ENCODE measurements at places on chromosomes 11 and 22. TPM values are rescaled to one million over a fixed set of nuclear protein-coding genes. Genes with fewer than 3 reads are reported as not detected.

KRTAP5-1 gene
- total RNA-seq = not detected

GPR83 gene
- not detected for total RNA-seq

FBXO7 gene
- total RNA-seq = 114 TPM

MAML2 gene
- not detected for total RNA-seq

TSG101 gene
- 111 TPM for total RNA-seq

SLC35F2 gene
- total RNA-seq = 105 TPM

ACTN3 gene
- 42.0 TPM for total RNA-seq

MS4A15 gene
- not detected for total RNA-seq
